ENCODE measurements at places on chromosomes 7 and 10.

DNA sequence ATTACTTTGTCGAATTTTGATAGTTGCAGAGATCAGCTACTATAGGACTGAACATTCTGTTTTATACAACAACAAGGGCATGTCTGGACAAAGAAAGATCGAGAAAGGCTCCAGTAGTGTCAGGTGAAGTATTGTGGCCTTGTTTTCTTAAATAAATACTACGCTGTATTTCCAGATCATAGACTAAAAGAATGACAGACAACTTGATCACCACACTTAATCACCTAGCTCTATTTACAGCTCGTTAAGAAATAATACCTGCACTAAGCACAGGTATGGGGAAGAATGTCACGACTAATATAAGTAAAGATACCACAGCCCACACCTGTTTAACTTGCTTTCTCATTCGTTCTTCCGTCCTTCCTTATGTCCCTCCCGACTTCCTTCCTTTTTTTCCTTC is 269.2 kb downstream of the HGF start:
- no peak for DNase-seq

DNA sequence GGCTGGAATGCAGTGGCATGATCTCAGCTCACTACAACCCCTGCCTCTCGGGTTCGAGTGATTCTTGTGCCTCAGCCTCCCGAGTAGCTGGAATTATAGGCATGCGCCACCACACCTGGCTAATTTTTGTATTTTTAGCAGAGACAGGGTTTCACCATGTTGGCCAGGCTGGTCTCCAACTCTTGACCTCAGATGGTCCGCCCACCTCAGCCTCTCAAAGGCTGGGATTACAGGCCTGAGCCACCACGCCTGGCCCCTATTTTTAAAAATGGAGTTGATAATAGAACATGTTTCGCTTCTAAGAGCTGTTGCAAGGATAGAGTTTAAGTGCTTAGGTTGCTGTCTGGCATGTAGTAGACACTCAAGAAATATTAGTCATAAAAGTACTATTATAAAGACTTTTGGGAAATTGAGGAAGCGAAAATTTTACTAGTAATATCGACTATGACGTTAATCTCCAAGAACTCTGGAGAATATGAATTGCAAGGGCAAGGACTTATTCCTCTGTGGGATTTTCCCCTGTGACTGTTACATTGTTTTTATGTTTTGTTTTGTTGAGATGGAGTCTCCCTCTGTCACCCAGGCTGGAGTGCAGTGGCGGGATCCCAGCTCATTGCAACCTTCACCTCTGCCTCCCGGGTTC is 7.9 kb downstream of the GTF2I start:
- DNase-seq: no peak

DNA sequence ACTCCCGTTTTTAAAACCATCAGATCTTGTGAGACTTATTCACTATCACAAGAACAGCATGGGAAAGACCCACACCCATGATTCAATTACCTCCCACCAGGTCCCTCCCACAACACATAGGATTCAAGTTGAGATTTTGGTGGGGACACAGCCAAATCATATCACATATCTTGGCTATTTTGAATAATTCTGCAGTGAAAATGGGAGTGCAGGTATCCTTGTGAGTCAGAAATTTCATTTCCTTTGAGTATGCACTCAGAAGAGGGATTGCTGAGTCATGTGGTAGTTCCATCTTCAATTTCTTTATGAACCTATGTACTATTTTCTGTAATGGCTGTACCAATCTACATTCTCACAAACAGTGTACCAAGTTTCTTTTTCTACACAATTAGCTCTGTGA is 125.8 kb downstream of the ANKRD7 start:
- DNase-seq: no peak

- no peak for DNase-seq
Observed at GRCh38 chr7:16787127-16787526, 17.7 kb downstream of the AGR2 start.

- no peak for DNase-seq
Observed at GRCh38 chr10:60428387-60428737, 38.7 kb upstream of the ANK3 start.

DNA sequence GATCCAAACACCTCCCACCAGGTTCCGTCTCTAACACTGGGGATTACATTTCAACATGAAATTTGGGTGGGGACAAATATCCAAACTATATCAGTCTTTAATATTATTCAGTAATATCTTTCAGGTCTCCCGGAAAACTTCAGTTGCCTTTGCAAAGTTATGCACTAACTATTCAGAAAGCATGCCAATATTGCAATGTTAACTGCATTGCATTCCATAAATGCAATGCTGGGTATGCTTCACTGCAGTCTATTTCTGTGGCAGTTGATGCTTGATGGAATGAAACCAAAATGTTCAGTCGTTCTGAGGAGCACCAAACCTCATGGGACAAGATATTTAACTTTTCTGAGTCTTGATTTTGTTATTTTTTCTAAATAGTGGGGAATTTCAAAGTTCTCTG is 147.5 kb downstream of the SLC16A9 start:
- no peak for DNase-seq

- DNase-seq: no peak
Observed at GRCh38 chr10:116848944-116849247, 403 bp upstream of the ENO4 start.

- DNase-seq: no peak
Observed at GRCh38 chr7:25968205-25968993, 183.6 kb upstream of the NFE2L3 start.

DNA sequence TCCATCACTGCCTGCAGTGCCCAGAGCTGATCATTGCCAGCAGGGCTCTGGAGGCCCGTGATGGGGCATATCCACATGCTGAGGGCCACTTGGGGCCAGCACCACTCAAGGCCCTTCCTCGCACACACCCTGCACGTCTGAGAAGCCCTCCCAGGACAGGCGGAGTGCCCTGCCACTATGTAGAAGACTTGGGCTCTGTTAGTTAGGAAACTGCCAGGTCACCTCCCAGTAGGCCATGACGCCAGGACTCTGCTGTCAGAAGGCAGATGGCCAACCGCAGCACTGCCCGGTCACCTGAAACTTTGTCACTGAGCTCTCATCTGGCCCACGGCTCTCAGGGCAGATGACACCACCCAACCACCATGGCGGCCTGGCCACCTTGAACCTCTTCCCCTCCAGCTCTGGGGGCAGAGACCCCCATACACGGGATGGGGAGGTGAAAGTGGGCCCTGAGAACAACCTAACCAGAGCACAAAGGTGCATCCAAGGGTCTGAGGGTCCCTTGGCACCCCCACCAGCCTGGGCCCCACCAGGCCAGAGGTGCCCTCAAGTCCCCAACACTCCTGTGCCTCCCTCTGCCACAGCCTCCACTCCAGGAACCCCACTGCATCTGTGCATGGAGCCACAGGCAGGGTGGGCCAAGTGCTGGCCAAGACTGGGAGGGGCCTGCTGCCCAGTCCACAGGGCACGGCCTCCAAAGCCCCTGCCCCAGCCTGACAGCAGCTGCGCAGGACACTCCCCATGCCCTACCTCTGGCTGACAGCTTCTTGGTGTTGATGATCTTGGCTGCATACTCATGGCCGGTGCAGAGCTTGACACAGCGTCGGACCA is 41.8 kb downstream of the CAMK2B start:
- DNase-seq: no peak

- no peak for DNase-seq
Observed at GRCh38 chr7:148356303-148356702, 234.3 kb upstream of the C7orf33 start.

DNA sequence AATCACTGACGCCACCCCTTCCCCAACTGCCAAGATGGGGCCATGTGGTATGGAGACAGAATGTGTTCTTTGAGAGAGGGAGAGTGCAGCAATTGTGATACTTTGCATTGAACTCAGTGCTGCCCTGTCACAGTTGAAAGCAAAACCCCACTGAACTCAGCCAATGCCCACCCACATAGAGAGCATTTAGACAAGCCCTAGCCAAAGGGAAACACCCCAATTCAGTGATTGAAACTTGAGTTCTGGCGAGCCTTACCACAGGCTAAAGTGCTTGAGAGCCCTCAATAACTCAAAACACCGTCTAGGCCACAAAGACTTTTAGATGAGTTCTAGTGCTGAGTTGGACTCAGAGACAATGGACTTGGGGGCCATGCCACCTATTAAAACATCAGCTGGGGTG is 751.9 kb upstream of the POT1 start:
- DNase-seq: no peak

- no peak for DNase-seq
Observed at GRCh38 chr7:108351729-108352131, 104.5 kb downstream of the NRCAM start.

- no peak for DNase-seq
Observed at GRCh38 chr7:27123007-27123476, 7.5 kb downstream of the HOXA4 start.

DNA sequence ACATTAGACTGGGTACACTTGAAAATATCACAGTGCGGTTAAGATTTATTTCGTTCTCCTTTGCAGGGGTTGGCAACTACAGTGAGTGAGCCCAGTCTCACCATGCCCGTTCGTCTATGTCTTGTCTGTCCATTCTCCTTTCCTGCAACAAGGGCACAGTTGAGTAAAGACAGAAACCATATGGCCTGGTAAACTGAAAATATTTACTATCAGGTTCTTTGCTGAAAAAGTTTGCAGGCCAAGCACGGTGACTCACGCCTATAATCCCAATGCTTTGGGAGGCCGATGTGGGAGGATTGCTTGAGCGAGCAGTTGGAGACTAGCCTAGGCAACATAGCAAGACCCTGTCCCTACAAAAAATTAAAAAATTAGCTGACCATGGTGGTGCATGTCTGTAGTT is 11.4 kb upstream of the KCTD7 start:
- no peak for DNase-seq

GRCh38 chr7:101817471-101818286 is at the start of gene CUX1:
CUX1 (plus strand) TSS chr7:101817626; CDS start chr7:101817640, 14 bp downstream.
- no peak for DNase-seq

GRCh38 chr10:3496138-3496537 is 288.9 kb downstream of the KLF6 start:
- DNase-seq: no peak

GRCh38 chr10:6888434-6888833 is 308.4 kb upstream of the PRKCQ start:
- no peak for DNase-seq

GRCh38 chr7:140440593-140440992 is 36.7 kb downstream of the RAB19 start:
- DNase-seq: no peak

- peak; percentile 40 for DNase-seq
Observed at GRCh38 chr10:75399461-75400162, 2.0 kb downstream of the ZNF503 start.

GRCh38 chr7:46191776-46192175 is 270.7 kb upstream of the IGFBP3 start:
- no peak for DNase-seq

DNA sequence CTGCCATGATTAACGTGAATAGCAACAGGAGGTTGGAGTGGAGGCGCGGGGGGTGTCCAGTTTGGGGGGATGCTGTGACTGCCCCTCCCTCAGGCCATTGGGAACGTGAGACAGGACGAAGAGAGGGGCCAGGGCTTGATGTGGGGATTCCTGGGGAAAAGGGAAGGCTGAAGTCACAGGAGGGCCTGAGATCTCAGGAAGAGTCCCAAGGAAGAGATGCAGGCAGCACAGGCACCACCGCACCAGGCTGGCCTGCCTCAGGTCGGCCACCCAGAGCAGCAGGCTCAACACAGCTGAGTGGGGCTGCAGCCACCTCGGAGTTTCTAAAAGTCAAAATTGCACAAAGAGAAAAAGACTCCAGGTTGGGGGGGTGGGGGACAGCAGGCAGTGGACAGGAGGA is 86.7 kb downstream of the SLIT1 start:
- no peak for DNase-seq

- peak; percentile 53 for DNase-seq
Observed at GRCh38 chr7:27917774-27918314, 177.9 kb downstream of the TAX1BP1 start.

- no peak for DNase-seq
Observed at GRCh38 chr7:42070068-42070467, 166.9 kb downstream of the GLI3 start.

DNA sequence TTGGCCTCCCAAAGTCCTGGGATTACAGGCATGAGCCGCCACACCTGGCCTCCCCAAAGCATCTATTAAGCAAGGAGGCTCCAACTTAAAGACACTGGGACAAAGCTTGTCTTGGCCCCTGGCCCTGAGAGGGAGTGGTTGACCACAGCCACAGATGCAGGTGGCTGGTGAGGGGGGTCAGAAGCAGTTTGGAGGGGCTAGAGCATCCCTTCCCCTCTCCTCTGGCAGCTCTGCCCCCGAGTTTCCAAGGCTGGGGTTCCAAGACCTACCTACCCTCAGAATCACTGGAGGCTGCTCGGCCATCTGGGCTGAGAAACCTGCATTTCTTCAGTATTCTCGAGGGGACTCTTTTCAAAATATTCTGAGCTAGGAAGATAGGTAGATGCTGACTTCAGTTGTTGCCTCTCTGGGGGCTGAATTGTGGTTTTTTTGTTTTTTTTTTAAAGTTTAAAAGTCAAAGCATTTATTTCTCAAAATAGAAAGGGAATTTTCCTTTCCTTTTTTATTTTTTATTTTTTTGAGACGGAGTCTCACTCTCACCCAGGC is 32.6 kb downstream of the DDIT4 start:
- no peak for DNase-seq

GRCh38 chr10:80545258-80545881 is 7.7 kb downstream of the SH2D4B start:
- DNase-seq: no peak

DNA sequence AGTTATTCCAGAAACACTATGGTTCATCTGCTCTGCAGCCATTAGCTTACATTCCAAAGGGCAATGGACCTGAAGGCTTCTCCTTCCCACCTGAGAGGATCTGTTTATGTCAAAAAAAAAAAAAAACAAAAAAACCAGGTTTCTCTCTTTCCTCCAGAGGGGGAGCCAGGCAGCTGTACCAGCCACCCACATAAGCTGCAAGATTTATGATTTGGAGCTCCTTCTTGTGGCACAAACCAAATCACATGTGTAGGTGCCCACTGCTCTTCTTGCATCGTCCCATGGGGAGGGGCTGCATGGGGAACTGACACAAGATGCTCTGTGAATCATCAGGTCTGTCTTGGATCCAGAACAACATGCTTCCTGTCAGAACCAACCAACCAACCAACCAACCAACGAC is 231.6 kb upstream of the IGFBP3 start:
- DNase-seq: peak; percentile 40

DNA sequence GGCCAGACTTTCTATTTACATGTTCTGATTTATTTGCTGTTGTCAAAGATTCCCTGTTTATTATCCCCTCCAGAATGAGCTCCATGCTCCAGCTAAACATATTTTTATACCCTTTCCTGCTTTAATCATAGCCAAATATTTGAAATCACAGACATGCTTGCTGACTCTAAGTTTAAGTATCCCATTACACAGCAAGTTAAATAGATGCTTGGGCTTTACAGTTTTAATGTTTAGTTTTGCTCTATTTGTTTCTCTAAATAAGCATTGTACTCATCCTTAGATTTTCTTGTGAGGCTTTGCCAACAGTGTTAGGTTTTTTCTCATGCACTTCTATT is 196.8 kb downstream of the TAX1BP1 start:
- DNase-seq: no peak

- DNase-seq: no peak
Observed at GRCh38 chr7:39709768-39710311, 86.5 kb downstream of the RALA start.

- DNase-seq: no peak
Observed at GRCh38 chr7:45576249-45576929, 2.2 kb downstream of the ADCY1 start.

GRCh38 chr10:78616125-78616695 is 452.6 kb upstream of the ZMIZ1 start:
- no peak for DNase-seq
